Stimulated activated CD8-positive, alpha-beta memory T cell treated with anti-CD3 and anti-CD28 coated beads, Interleukin-7, amount 100 ng/mL, for 4 hours (primary cell): ENCODE measurements at places on chromosomes 3 and 15.

DNA sequence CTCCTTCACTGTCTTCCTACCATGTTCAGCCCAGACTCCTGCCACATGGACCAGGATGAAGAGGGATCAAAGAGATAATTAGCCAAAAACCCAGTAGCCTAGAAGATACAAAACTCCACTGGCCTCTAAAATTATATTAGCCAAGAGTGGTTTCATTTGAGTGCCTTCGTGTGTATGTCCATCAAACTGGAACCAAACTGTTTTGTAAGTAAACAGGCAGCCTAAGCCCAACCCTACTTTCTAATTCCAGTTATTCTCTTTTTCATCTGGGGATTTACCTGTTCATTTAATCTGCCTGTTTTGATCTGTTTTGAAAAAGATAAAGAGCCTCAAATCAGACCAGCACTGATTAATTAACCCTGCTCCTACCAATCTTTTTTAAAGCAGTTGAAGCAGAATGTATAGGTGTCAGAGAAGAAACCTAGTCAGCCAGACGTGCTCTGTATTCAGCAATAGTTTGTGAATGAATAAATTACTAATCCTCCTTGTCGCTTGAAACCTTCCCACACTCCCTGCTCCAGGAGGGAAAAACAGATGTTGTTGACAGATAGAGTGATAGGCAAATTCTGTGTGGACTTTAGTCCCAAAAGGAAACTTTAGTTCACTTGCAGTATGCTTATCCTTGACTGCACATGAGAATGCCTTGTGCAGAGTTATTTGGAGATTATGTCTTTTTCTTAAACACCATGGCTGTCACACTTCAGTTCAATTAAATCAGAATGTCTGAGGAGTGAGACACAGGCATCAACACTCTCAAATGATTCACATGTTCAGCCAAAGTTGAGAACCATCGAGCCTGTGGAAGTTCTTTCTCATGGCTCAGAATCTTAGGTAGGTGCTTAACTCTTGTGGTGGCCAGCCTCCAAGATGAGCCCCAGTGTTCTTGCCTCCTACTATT lies 55.5 kb upstream of the ZBED2 start:
- no peak for DNase-seq

- DNase-seq: no peak
Measured at GRCh38 chr15:33968821-33969220, 524 bp downstream of the CHRM5 start.

DNA sequence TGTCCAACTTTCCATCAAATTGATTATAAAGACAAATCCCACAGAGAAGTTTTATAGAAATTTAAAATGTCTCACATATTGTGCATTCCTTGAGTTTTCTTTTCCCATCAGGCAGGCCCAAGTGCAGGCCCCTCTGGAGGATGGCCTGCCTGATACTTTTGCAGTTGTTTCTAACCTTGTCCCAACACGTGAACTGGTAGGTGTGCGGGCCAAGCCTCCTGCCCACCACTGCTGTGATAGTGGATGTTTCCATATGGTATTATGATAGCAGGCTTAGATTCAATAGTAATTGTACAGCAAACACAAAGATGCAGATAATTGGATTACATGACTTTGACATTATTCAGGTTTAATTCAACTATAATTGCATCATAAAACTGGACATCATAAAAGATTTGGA lies 1.4 kb downstream of the P2RY12 start:
- no peak for DNase-seq

- DNase-seq: no peak
Measured at GRCh38 chr15:100097342-100098127, 244.2 kb downstream of the ADAMTS17 start.

GRCh38 chr15:77673866-77674265 lies 41.2 kb upstream of the LINGO1 start:
- DNase-seq: no peak

GRCh38 chr15:65209701-65210643 lies 1.3 kb downstream of the CILP start:
- DNase-seq: no peak

GRCh38 chr3:124620600-124621063 lies 109.6 kb upstream of the UMPS start:
- peak; percentile 21 for DNase-seq

GRCh38 chr15:52778457-52778856 lies 11.7 kb downstream of the ONECUT1 start:
- DNase-seq: no peak
